Sigmoid colon (tissue), 7 donors: ENCODE measurements at places on chromosomes 1 and 21.

GRCh38 chr21:44603911-44604310 is 3.5 kb downstream of the KRTAP10-7 start:
- H3K4me1 ChIP-seq = no peaks in the 10 kb centered on the region
- H3K27me3 ChIP-seq = no peaks in the 10 kb centered on the region
- no peaks in the 10 kb centered on the region for H3K36me3 ChIP-seq
- H3K4me3 ChIP-seq = no peak overlapping the region

- no peaks in the 10 kb centered on the region for H3K4me1 ChIP-seq
- H3K36me3 ChIP-seq = no peaks in the 10 kb centered on the region
- no peak for DNase-seq
- no peak overlapping the region for H3K27ac ChIP-seq
- H3K27me3 ChIP-seq = no peaks in the 10 kb centered on the region
These were observed 824.3 kb upstream of the PRMT6 start for GRCh38 chr1:106232128-106232527.

GRCh38 chr1:54046671-54047383 is 6.2 kb downstream of the TMEM59 start:
- no peak overlapping the region for H3K4me3 ChIP-seq
- no peak for DNase-seq
- H3K36me3 ChIP-seq = peaks cover 18% of the 10 kb centered on the region
- no peak overlapping the region for H3K27ac ChIP-seq

GRCh38 chr1:244214009-244214967 is 163.2 kb downstream of the ZBTB18 start:
- H3K27me3 ChIP-seq = no peaks in the 10 kb centered on the region
- peak; percentile 77 for DNase-seq
- H3K36me3 ChIP-seq = no peaks in the 10 kb centered on the region
- no peaks in the 10 kb centered on the region for H3K4me1 ChIP-seq
- H3K27ac ChIP-seq = peak overlapping the region; percentile 69
- no peak overlapping the region for H3K4me3 ChIP-seq
